ENCODE measurements at places on chromosomes 3 and 15.
A peak's percentile ranks its signal among the peaks of the same experiment; 100 is the strongest.

DNA sequence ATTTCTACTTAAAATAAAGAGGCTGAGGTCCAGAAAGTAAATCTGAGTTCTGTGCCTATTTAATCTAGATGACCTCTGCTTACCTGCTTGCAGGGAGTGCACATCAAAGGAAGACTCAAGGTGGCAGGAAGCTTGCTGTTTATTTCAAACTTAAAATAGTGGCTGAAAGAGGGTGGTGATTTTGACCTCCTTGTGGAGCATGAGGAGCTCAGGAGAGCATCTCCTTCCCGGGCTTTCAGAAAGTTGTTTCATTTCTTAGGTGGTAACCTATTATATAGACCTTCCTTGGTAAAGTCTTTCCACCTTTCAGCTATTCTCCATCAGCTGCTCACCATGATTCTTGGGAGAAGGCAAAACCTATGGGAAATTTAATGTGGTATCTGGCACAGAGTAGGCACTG, 494 bp downstream of the GCSAM start:
- no peak for DNase-seq

DNA sequence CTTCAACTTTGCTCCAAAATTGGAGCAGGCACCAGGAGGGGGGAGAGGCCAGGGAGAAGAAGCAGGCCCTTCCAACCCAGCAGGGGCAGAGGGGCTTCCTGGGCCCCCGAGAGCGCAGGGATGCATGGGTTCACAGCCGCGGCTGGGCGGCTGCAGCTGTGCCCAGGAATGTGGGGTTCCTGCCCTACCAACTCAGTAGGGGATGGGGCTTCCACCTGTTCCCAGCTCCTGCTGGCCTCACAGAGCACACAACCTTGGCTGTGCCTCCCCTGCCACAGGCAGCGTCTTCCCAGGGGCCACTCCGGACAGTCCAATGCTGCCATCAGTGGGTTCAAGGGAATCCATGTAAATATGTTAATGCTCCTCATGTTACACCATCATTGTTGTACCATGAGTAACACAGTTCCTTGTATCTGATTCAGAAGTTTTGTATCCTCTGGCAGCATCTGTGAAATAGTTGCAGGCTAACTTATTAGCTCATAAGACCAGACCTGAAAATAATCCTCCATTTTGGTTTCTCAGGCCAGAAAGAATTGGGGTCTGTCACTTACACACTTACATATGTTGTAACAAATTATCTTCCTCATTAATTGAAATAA, 12.1 kb upstream of the SIAH2 start:
- DNase-seq, result no peak

- DNase-seq, result no peak
Observed at GRCh38 chr3:154168998-154169795, 48.0 kb downstream of the ARHGEF26 start.

GRCh38 chr15:38707802-38708671, 143.4 kb upstream of the RASGRP1 start:
- no peak for DNase-seq

DNA sequence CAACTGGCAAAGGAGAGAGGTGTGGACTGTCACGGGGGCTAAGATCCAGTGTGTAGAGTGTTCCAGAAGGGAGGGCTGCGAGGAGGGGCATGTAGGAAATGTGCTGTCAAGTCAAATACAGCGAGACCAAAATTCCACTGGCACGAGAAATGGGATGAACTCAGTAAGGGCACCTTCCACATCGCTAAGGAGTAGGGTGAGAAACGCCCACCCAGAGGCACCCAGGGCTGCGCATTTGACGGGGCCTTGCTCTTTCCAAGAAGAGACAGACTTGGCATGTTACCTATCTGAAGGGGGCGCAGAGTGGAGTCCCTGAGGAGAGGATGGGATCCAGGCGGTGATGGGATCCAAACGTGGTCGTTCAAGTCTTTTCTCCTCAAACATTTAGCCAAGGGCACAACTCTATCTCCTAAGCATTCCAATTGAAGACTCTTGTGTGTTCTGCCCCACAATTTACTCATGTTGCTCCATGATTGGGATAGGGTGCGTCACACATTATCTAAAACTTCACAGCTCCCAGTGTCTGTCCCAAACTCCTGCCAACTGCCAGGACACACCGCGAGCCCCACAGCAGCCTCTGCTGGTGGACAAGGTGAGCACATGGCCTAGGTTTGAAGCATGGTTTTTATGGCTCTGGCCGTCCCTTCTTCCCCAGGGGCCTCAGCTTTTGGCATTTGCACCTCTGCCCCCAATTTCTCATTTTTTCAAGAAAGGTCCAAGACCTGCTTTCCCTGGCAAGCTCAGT, 7.6 kb downstream of the SELENOS start:
- DNase-seq, result no peak

- DNase-seq, result no peak
Observed at GRCh38 chr15:84143753-84144314, 91.7 kb upstream of the GOLGA6L4 start.

- no peak for DNase-seq
Observed at GRCh38 chr15:30882849-30883433, 20.8 kb upstream of the FAN1 start.

GRCh38 chr3:36904641-36905040, 40.2 kb downstream of the TRANK1 start:
- DNase-seq, result no peak

DNA sequence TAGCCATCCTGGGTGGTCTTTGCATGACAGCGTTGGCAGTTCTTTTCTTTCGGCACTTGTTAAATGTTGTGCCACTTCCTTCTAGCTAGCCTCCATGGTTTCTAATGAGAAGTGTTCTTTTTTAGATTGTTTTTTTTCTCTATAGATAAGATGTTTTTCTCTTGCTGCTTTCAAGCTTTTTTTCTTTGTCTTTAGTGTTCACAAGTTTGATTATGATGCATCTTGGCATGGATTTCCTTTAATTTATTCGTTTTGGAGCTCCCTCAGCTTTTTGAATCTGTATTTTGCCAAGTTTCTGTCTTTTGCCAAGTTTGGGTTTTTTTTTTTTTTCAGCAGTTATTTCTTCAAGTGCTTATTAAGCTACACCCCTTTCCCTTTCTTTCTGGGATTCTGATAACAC, 53.1 kb downstream of the TM2D3 start:
- no peak for DNase-seq

GRCh38 chr3:125220727-125221429, 8.3 kb upstream of the SLC12A8 start:
- no peak for DNase-seq

GRCh38 chr3:129892857-129893580, 492 bp downstream of the TMCC1 start:
- peak; percentile 48 for DNase-seq

DNA sequence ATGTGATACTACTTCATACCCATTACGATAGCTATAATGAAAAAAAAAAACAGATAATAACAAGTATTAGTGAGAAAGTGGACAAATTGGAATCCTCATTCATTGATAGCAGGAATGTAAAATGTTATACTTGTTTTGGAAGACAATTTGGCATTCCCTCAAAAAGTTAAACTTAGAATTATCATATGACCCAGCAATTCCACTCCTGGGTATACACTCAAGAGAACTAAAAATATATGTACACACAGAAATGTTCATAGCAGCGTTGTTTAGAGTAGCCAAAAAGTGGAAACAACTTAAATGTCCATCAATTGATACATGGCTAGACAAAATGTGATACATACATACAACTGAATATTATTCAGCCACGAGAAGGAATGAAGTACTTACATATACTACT, 69.9 kb downstream of the PRICKLE2 start:
- DNase-seq, result no peak

- no peak for DNase-seq
Observed at GRCh38 chr3:12138044-12138443, 20.7 kb downstream of the TIMP4 start.

- no peak for DNase-seq
Observed at GRCh38 chr3:114466251-114466650, 172.4 kb downstream of the TIGIT start.

DNA sequence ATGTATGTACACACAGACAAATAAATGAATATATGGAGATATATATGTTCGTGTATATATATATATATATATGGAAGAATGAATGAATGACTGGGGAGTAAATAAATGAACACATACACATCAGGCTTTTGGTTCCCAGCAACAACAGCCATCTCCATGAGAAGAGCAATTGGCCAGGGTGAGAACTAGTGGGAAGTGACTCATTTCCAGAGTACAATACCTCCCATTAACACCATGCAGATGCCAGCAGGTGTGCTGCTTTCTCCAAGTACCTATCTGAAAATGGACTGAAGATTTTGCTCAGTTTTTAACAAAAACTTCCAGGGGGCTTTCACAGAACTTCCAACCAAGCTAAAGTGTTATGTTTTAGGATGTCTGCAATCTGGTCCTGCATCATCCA, 179.8 kb upstream of the SLC2A2 start:
- no peak for DNase-seq

DNA sequence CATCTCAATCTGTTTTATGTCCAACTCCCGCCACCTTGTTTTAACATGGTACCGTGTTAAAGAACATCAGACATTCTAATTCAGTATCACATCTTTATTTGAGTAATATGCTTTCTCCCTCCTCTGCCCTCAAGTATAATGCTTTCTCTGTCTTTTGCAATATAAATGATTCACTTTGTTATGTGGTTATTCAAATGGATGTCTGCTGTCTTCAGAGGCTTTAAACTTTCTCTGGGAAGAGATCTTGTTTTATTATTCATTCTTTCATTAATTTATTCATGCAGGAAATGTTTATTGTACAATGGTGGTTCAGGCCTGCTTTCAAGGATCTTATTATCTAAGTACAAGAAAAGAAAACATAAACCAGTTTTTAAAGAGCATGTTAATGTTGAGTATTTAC, 57.1 kb downstream of the RAP2B start:
- DNase-seq, result no peak

GRCh38 chr3:171956181-171956683, 83.1 kb upstream of the FNDC3B start:
- no peak for DNase-seq

DNA sequence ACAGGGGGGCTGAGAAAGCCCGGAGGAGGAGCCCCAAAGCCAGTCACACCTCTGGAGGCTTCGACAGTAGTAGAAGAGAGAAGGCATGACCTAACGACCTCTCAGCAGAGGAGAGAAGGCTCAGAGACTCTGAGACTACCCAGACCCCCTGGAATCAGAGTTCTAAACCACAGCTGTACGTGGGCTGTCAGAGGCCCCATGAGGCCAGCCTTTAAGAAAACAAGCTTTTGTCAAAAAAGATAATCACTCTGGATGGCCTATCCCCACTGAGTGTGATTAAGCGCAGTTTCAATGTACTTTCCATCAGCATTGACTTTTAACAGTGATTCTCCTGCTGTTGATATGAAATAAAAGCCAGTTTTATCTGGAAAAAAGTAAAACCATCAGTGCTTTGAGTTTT, 330.3 kb downstream of the CLSTN2 start:
- no peak for DNase-seq

DNA sequence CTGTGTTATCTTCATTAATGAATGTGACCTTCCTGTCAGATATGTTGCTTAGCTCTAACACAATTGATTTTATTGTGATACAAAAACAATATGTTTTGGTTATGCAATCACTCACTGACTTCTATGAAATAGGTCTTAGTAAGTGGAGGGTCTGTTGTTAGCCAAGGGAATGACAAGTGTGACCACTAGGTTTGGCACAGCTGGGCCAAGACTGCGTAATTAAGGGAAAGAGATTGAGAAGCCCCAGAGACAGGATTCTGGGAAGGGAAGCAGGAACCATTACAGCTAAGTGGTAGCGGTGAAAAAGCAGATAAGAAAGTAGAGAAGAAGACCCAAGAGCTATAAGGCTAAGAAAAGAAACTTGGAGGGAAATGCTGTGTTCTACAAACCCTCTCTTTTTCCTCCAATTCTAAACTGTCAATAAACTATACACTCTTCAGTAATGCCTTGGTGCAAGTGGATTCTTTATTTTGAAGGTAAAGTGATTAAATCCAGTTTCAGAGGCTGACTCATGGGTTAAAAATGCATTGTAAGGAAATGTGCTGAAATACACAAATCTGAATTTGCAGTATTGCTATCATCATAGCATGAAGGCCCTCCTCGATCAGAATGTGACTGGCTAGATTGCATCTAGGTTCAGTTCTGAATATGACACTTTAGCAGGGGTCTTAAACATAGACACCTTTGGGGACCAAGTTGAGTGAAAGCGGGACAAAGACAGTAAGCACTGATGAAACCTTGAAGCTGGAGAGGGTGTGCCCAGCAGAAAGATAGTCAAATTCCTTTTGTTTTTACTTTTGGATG, 26.1 kb downstream of the KCNMB2 start:
- DNase-seq, result no peak

GRCh38 chr15:73851689-73852088, 21.7 kb upstream of the TBC1D21 start:
- DNase-seq, result no peak

GRCh38 chr3:165897137-165897536, 59.9 kb upstream of the BCHE start:
- no peak for DNase-seq

GRCh38 chr15:22919171-22919570, 61.0 kb downstream of the CYFIP1 start:
- no peak for DNase-seq

GRCh38 chr15:40952301-40952900, 870 bp upstream of the CHAC1 start:
- DNase-seq, result no peak

DNA sequence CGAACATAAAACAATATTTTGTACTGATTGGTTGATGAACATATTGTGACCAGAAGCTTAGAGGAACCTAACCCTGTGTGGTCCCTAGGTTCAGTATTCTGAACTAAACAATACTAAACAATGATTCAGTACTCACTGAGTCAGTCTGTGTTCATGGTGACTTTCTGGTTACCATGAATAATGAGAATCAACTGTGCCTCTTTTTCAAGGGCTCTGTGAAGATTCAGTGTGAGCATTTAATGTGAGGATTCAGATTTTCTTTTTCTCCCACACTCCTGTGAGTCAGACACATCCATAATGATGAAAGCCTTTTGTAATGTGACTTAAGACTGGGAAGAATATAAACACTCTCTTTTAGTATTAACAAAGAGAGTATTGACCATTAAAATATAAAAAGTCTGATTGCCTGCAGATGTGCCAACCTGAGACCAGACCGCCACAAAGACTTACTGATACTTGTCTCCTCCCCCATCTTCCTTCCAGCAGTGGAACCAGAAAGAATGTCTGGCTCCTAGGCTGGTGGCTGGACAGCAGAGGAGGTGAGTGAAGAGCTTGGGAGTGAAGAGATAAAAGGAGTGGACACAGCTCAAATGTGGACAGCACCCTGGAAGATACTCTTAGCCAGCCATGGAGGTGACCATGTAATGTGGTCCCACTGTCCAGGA, 17.6 kb upstream of the ACTL6A start:
- DNase-seq, result no peak

GRCh38 chr3:24582431-24583403, 88.1 kb upstream of the THRB start:
- DNase-seq, result no peak

- DNase-seq, result no peak
Observed at GRCh38 chr3:12993517-12994356, 79.5 kb downstream of the IQSEC1 start.

GRCh38 chr15:56732886-56733135, 498 bp downstream of the ZNF280D start:
- DNase-seq, result no peak

- DNase-seq, result no peak
Observed at GRCh38 chr3:147015334-147015733, 391.0 kb downstream of the ZIC4 start.

All from NCI-H748 treated with DMSO at 0.1 percent for 48 hours (cell line).